ENCODE measurements at places on chromosomes 3 and 15.

GRCh38 chr15:88076328-88076727, 180.2 kb downstream of the NTRK3 start:
- DNase-seq: no peak

DNA sequence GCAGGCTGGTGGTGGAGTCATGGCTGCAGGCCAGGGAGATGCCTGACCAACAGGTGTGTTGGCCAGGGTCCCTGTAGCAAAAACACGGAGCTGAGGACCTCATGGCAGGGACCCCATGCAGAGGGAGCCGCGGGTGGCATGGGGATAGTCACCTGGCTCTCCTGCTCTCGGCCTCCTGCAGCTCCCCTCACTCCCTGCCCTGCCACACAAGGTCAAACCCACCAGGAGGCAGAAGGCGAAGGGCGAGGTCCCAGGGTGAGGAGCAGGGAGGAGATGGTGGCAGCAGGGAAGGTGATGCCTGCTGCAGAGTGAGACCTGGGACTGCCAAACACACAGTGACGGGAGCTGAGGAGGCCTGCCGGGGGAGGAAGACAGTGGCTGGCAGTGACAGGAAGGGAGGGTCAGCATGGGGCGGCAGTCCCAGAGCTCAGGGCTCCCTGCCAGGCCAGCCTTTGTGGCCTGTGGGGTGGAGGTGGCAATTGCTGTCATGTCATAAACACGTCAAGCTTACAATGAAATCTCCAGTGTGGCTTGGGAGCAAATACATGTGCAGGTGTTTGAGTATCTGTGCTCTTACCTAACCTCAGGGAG, 144.3 kb downstream of the TJP1 start:
- no peak for DNase-seq

DNA sequence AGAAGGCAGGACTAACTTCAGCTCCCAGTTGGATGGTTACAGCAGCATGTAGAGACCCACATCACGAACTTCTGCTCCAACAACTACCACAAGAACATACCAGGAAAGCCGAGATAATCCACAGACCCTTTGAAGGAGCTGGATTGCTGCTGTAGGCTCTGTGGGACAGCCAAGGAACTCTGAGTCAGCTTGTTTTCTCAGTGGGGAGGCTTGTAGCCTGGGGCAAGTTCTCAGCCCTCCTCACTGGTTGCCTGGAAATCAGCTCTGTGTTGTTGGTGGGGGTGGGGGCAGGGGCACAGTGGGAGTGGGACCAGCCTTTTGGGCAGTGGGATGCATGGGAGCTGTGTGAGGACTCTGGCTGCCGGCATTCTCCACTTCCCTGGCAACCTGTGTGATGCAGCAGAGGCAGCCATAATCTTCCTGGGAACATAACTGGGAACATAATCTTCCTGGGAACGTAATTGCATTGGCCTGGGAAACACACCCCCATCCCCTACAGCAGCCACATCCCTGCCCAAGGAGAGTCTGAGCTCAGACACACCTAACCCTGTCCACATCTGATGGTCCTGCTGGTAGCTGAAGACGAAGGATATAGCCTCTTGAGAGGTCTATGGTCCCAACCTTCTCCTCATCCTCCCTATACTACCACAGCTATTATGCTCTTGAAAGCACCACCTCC, 153.1 kb downstream of the PEAK1 start:
- DNase-seq: peak; percentile 65

DNA sequence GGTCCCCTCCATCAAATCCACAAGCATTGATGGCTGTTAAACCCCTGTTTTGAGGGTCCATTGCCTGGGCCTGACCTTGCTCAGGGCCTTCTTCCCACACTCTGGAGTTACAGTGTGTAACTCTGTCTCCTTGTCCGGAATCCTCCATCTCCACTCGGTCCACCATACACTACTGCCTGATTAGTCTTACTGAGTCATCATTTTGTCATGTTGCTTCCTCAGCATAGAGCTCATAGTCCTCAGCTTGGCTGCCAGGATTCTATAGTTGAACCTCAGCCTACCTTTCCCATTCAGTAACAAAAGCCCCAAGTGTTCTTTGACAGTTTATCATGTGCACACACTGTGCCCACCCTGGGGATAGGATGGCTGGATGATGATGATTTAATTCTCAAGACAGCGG, 113.0 kb downstream of the PDE8A start:
- DNase-seq: peak; percentile 45

GRCh38 chr3:40057786-40058185, 248.4 kb downstream of the MYRIP start:
- DNase-seq: no peak

DNA sequence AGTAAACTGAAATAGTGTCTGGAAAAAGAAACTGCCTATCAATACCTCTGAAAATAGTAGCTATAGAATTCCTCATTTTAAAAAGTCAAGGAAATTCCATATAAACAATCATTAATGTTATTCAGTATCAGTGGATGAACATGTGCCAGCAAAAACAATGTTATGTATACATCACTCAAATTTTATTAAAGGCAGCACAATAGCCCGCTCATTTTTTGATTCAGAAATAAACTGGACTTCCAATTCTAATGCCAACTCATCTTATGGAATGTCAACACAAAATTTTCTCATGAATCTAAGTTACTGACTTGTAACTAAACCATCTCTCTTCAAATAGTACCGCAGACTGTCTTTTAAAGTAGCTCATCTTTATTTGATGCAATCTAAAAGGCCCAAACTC, 19.0 kb downstream of the THBS1 start:
- peak; percentile 47 for DNase-seq

- no peak for DNase-seq
Observed at GRCh38 chr15:60121845-60122244, 117.7 kb downstream of the FOXB1 start.

- no peak for DNase-seq
Observed at GRCh38 chr3:110324171-110324705, 747.4 kb upstream of the NECTIN3 start.

- DNase-seq: no peak
Observed at GRCh38 chr3:195865752-195866151, 42.6 kb downstream of the TNK2 start.

DNA sequence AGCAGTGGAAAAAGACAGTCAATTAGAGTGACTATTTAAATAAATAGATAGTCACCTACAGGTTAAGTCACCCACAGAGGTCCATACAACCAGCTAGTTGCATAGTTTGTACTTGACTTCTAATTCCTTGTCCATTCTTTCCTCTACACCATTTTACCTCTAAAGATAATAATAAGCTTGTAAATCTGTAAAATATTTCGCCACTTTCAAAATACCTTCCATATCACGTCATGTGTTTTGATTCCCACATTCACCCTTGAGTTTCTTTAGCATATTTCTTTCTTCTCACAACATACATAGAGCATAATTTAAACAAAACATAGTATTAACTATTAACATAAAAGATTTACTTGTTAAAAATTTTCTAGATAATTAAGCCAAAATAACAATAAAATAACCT, 689.6 kb downstream of the MECOM start:
- DNase-seq: no peak

GRCh38 chr15:48861813-48862431, 16.0 kb upstream of the EID1 start:
- DNase-seq: peak; percentile 86

GRCh38 chr15:27903405-27903804, 195.7 kb downstream of the OCA2 start:
- DNase-seq: no peak

DNA sequence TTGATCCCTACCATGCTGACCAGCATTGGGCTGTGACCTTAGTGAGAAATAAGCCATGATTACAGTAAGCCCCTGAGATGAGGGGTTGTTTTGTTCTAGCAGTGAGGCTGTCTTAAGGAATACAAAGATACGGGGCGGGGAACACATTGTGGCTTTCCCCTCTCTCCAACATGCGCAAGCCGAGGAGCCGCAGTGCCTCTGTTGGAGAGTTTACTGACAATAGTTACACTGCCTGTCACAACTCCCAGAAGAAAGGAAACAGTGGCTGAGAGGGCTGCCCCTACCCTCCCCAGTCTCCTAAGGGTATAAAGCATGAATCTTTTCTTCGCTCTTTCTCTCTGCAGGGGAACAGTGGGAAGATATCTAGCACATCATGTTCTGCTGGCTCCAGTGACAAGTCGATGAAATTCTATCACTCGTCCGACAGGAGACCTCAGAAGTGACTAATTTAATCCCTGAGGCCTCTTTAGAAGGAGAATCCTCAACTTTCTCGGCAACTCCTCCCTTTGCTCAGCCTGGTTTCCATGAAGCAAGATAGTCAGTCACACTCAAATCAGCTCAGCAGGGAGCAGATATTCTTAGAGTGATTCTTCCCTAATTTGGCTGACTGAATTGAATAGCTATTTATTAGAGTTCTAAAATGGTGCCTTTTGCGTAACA, 409.0 kb upstream of the PROK2 start:
- DNase-seq: no peak

- no peak for DNase-seq
Observed at GRCh38 chr15:87747087-87747486, 509.5 kb downstream of the NTRK3 start.

GRCh38 chr3:97687734-97688133, 76.8 kb upstream of the ARL6 start:
- DNase-seq: no peak

GRCh38 chr3:100269410-100270214, 8.8 kb downstream of the TBC1D23 start:
- peak; percentile 69 for DNase-seq

DNA sequence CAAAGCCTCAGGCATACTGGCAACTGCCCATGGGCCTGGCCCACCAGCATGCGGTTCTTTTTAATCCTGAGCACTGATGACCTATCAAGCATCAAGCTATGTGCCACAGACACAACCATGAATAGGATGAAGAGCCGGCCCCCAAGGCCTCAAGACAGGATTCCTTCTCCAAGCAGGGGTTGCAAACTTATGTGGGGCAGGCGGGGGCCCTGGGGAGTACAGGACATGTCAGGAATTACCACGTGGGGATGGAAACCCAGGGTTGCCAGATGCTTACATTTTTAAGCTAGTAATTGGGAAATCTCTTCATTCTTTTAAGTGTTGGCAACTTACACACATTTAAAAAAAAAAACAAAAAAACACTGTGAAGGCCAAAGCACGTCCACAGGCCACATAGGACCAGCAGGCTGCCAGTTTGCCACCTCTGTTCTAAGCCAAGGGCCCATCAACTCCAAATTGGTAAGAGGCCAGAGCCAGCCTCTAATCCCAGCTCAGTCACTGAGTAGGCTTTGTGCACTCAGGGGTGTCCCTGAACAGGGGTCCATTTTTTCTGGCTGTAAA, 32.8 kb downstream of the BDH1 start:
- DNase-seq: peak; percentile 66

DNA sequence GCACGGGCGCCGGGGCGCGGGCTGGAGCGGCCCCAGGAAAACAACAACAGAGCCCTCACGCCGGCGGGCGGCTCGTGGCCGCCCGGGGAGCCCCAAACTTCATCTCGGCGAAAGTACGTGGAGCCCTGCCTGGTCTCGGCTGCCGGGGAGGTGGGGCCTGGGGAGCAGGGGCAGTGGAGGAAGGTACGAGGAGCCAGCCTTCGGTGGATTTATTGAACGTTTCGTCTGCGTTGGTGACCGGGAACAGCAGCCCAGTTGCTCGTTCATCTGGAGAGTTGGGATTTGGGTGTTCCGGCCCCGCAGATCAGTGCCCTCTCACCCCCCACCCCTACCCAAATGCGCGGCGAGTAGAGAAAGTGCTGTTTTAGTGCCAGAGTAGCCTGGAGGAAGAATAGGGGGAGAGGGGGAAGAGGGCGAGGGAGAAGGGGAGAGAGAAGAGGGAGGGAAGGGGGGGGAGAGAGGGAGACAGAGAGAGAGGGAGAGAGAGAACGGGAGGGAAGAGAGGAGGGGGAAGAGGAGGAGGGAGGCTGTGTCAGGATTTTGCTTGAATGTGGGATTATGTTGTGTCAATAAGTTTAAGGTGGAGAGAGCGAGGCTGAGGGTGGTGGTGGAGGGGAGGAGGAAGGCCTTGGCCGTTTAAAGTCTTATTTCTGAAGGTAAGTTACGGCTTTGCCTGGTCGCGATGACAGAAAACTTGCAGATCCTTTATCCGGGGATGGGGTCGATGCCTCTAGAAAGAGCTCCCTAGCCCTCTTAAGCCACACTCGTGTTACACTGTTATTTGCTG, 970 bp downstream of the BBX start:
- DNase-seq: peak; percentile 56

DNA sequence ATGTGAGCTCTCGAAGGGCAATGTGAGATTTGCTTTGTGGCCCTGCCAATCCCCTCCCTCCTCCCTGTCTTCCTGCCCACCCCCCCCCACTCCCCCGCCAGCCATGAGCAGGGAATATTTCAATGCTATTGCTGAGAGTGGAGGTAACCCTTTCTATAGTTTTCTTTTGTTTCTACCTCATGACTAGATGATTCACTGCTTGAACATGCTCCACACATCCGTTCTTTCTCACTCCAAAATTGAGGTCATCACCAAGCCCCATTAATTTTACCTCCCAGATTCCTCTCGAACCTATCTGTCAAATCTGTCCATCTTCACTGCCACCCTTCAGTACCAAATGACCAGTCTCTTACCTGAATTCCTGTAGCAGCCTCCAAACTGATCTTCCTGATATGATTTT, 12.2 kb downstream of the ZNF774 start:
- DNase-seq: peak; percentile 82

DNA sequence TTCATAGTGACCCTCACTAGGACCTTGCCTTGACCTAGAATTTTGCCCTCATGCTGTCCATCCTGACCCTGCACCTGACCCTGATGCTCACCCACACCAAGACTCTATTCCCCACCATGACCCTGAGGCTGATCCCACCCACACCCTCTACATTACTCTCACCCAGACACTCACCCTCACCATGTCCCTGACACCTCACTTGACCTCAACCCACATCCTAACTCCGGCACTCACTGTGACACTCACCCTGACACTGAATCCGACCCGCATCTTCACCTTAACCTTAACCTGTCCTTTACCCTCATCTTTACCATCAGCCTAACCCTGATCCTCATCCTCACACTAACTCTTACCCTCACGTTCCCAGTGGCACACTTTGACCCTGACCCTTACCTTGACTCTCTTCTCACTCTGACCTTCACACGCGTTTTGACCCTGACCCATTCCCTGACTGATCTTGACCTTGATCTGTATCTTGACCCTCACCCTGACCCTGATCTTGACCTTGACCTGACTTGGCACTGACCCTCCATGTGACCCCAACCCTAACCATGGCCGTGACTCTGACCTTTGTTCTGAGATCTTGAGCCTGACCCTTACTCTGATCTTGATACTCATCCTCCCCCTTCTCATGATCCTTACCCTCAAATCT, 22.2 kb upstream of the SLC25A26 start:
- no peak for DNase-seq

- DNase-seq: no peak
Observed at GRCh38 chr3:193833592-193833991, 240.6 kb downstream of the OPA1 start.

Measured in fibroblast of pulmonary artery (primary cell).